ENCODE measurements at places on chromosomes 13 and 19.

- DNase-seq, result no peak
Measured at GRCh38 chr13:38564256-38565150, 122.4 kb upstream of the FREM2 start.

GRCh38 chr19:18439025-18439909 is 1.3 kb upstream of the ISYNA1 start:
- DNase-seq, result no peak

- no peak for DNase-seq
Measured at GRCh38 chr13:33231339-33231738, 54.2 kb downstream of the STARD13 start.

GRCh38 chr13:77510156-77510555 is 25.4 kb upstream of the SCEL start:
- no peak for DNase-seq

DNA sequence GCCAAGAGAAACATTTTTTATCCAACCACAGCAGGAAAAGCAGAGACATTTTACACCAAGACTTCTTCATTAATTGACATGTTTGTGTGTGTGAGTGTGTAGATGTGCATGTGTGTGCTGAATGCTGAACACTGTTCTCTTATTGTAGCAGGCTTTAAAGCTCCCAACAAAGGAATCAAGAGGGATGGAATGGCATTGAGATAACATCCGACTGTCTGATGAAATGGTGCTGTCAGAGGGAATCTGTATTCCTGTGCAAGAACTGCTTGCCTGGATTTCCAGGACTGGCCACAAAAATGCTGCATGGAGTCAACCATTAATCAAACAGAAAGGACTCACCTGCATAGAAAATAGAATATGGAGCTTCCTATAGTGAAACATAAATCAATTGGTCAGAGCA is 354.0 kb downstream of the UQCRFS1 start:
- DNase-seq, result no peak

Measured in muscle of arm (tissue), 14 donors.